ENCODE measurements at places on chromosomes 12 and 14. TPM values are rescaled to one million over a fixed set of nuclear protein-coding genes. Genes with fewer than 3 reads are reported as not detected.

DNAL1 gene
- total RNA-seq, result 11.7 TPM

ITGB7 gene
- 0.40 TPM for total RNA-seq

CATSPERB gene
- 1.2 TPM for total RNA-seq

GRCh38 chr12:1642513-1642912 lies 13.5 kb downstream of the WNT5B start:
- peak overlapping the region; percentile 44 for H3K27ac ChIP-seq
- no peak overlapping the region for H3K4me3 ChIP-seq
- H3K4me1 ChIP-seq, result peaks cover 14% of the 10 kb centered on the region
- no peak for ATAC-seq
- H3K36me3 ChIP-seq, result no peaks in the 10 kb centered on the region
- no peaks in the 10 kb centered on the region for H3K27me3 ChIP-seq

- no peak for ATAC-seq
- H3K36me3 ChIP-seq, result no peaks in the 10 kb centered on the region
- H3K4me3 ChIP-seq, result no peak overlapping the region
- H3K27ac ChIP-seq, result no peak overlapping the region
- H3K27me3 ChIP-seq, result no peaks in the 10 kb centered on the region
Measured at GRCh38 chr14:82778008-82778590, 1244.4 kb upstream of the SEL1L start.

DNA sequence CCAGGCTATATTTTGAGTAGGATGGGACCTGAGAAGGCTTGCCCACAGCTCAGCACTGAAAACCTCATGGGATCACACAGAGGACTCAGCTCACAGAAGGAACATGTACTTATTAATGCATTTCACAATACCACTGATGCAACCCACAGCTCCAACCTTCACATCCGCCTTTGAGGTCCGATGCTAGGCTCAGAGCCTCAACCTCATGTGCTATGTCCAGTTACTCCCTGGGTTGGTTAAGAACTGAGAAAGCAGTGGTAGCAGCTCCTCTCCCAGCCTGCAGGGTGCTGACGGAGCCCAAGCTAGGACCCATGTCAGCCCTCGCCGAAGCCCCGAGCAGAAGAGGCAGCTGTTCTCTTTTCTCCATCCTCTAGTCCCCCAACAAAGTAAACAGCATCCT lies 52.9 kb downstream of the SPTB start:
- no peaks in the 10 kb centered on the region for H3K36me3 ChIP-seq
- H3K4me1 ChIP-seq, result peaks cover 7% of the 10 kb centered on the region
- no peak overlapping the region for H3K4me3 ChIP-seq
- no peak for ATAC-seq

DNA sequence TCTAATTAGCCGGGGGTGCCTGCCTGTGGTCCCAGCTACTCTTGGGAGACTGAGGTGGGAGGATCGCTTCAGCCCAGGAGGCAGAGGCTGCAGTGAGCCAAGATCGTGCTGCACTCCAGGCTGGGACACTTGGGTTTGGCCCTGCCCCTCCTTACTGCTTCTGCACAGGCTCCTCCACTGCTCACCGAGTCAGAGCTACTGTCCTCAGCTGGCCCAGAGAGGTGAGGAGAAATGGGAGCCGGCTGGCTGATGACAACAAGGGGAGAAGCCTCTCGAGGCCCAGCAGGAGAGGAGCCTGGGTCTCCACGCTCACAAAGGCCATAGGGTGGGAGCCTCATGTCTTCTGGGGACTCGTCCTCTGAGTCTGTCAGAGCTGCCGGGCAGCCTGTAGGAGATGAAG lies 13.7 kb downstream of the CALCOCO1 start:
- no peak for ATAC-seq
- no peaks in the 10 kb centered on the region for H3K27me3 ChIP-seq

KRT78 gene
- 1.4 TPM for total RNA-seq

GRCh38 chr12:54723379-54724256 lies 75.5 kb upstream of the DCD start:
- H3K27me3 ChIP-seq, result peaks cover 14% of the 10 kb centered on the region
- no peak overlapping the region for H3K4me3 ChIP-seq

- H3K36me3 ChIP-seq, result no peaks in the 10 kb centered on the region
- no peaks in the 10 kb centered on the region for H3K4me1 ChIP-seq
- no peaks in the 10 kb centered on the region for H3K27me3 ChIP-seq
- H3K27ac ChIP-seq, result peak overlapping the region; percentile 89
Measured at GRCh38 chr12:53222170-53222721, 9.8 kb downstream of the RARG start.

GRCh38 chr12:42143452-42144157 lies 1.1 kb downstream of the GXYLT1 start:
- no peaks in the 10 kb centered on the region for H3K36me3 ChIP-seq
- peak overlapping the region; percentile 49 for H3K4me3 ChIP-seq
- H3K27ac ChIP-seq, result peak overlapping the region; percentile 91

GRCh38 chr12:49967042-49967776 lies 5.5 kb downstream of the AQP5 start:
- no peak overlapping the region for H3K27ac ChIP-seq
- ATAC-seq, result peak; percentile 89
- H3K4me1 ChIP-seq, result peaks cover 8% of the 10 kb centered on the region
- H3K27me3 ChIP-seq, result peaks cover 30% of the 10 kb centered on the region

AMN gene
- not detected for total RNA-seq

KRT3 gene
- not detected for total RNA-seq

DNA sequence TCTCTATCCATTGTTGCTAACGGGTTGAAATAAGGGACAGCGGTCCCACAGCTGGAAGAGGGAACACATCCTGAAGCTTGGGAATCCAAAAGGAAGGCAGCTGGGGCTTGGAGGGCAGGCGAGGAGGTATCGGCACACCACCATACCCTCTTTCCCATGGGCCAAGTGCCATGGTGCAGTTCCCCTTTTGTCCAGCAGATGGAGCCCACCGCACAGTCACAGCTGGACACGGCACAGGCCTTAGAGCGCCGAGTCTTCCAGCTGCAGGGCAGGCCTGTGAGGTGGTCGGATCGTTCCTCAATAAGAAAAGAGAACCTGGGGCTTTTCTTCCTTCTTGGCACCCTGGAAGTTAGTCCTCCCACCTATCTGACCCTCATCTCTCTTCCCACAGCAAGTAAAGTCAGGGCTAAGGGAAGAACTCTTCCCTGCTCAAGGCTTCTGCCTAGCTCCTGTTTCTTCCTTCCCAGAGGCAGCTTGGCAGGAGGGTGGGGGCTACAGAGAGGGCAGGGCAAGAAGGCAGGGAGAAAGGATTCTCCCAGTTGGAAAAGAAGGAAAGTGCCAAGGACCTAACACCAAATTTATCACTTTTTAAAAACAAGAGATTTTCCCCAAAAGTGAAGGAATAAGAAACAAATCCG lies 8.6 kb downstream of the PPP1R1A start:
- H3K4me1 ChIP-seq, result peaks cover 11% of the 10 kb centered on the region
- H3K27me3 ChIP-seq, result no peaks in the 10 kb centered on the region
- no peaks in the 10 kb centered on the region for H3K36me3 ChIP-seq
- H3K4me3 ChIP-seq, result no peak overlapping the region
- no peak overlapping the region for H3K27ac ChIP-seq

GRCh38 chr12:64531665-64532334 lies 78.5 kb upstream of the RASSF3 start:
- no peaks in the 10 kb centered on the region for H3K36me3 ChIP-seq
- no peak overlapping the region for H3K4me3 ChIP-seq
- no peaks in the 10 kb centered on the region for H3K27me3 ChIP-seq
- no peak overlapping the region for H3K27ac ChIP-seq

GRCh38 chr12:3129301-3130056 lies 52.3 kb downstream of the TSPAN9 start:
- H3K4me3 ChIP-seq, result no peak overlapping the region
- H3K4me1 ChIP-seq, result peaks cover 42% of the 10 kb centered on the region
- ATAC-seq, result no peak
- H3K36me3 ChIP-seq, result no peaks in the 10 kb centered on the region
- H3K27ac ChIP-seq, result no peak overlapping the region
- no peaks in the 10 kb centered on the region for H3K27me3 ChIP-seq

DNA sequence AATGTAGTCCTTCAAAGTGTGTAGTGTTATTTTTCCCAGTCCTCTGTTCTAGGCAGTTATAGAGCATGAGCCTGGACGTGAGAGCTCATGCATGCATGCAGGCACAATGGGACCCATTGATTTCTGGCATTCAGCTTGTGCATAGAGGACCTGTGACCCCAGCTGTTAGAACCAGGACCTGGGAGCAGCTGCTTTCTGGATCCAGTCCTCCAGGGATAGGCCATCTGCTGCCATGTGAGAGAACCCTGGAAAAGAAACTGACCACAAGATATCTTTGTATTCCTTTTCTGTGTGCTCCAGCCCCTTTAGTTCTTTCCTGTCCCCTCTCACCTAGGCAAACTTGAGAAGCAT lies 76.9 kb downstream of the SUSD6 start:
- no peak for ATAC-seq
- no peak overlapping the region for H3K27ac ChIP-seq
- H3K27me3 ChIP-seq, result no peaks in the 10 kb centered on the region
- no peaks in the 10 kb centered on the region for H3K36me3 ChIP-seq
- H3K4me1 ChIP-seq, result peaks cover 73% of the 10 kb centered on the region

GRCh38 chr12:2957816-2958431 lies 1.3 kb upstream of the TEAD4 start:
- H3K27me3 ChIP-seq, result no peaks in the 10 kb centered on the region
- H3K36me3 ChIP-seq, result no peaks in the 10 kb centered on the region
- H3K4me3 ChIP-seq, result no peak overlapping the region
- no peak for ATAC-seq

GRCh38 chr14:37056473-37056872 lies 115.9 kb downstream of the SLC25A21 start:
- H3K27ac ChIP-seq, result no peak overlapping the region
- H3K4me3 ChIP-seq, result no peak overlapping the region
- H3K36me3 ChIP-seq, result no peaks in the 10 kb centered on the region
- ATAC-seq, result no peak
- H3K27me3 ChIP-seq, result no peaks in the 10 kb centered on the region

ASCL1 gene
- 0.54 TPM for total RNA-seq

GRCh38 chr12:11652351-11653040 lies 3.0 kb downstream of the ETV6 start:
- no peak for ATAC-seq
- H3K4me1 ChIP-seq, result peaks cover 5% of the 10 kb centered on the region
- peak overlapping the region; percentile 100 for H3K27ac ChIP-seq
- H3K27me3 ChIP-seq, result no peaks in the 10 kb centered on the region

DNA sequence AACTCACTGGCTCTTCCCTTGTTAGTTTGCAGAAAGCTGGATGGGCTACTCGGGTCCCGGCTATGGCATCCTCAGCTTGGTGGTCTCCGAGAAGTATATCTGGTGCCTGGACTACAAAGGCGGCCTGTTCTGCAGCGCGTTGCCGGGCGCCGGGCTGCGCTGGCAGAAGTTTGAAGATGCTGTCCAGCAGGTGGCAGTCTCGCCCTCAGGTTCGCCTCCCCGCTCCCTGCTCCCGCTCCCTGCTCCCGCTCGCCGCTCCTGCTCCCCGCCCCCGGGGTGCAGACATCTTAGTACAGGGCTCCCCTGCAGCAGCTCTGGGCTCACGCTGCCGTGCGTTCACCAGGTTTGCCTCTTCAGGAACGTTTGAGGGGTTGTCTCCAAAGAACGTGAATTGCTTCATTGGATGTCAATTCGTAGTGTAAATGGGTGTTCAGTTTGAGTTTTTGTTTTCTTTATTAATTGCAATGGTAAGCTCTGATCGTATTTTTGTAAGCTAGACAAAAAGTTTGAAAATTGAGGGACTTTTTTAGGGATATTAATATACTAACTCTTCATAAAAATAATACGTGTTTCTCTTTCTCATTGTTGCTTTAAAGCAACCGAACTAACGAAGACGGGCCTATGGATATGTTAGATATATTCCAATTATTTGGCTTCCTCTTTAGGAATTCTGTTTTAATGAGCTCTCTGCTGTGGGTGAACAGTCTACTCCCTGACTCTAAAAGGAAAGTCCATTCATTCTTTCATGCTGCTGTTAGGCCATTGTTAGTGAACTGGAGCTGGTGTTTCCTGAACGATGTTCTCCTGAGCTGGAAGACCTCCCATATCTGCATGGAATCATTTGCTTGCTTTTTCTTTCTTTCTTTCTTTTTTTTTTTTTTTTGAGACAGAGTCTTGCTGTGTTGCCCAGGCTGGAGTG lies 71.3 kb downstream of the ANKRD9 start:
- peak; percentile 95 for ATAC-seq
- no peak overlapping the region for H3K27ac ChIP-seq
- no peaks in the 10 kb centered on the region for H3K36me3 ChIP-seq
- peak overlapping the region; percentile 15 for H3K4me3 ChIP-seq

IL26 gene
- not detected for total RNA-seq

CHGA gene
- total RNA-seq, result 1.8 TPM

ESRRB gene
- total RNA-seq, result 0.93 TPM

DNA sequence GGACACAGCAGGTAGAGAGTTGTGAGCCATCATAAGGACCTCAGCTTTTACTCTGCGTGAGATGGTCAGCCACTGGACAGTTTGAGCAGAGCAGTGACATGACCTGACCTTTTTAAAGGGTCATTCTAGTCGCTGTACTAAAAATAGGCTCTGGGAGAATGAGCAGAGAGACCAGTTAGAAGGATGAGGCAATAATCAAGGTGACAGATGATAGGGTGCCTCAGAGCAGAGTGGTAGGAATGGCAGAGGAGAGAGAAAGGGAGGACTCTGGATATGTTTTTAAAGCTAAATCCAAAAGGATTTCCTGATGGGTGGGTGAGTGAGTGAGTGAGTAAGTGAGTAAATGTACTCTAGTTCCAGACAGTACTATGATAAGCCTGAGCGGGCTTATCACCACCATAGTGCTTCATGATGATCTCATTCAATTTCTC lies 83.6 kb upstream of the ARHGAP5 start:
- H3K27ac ChIP-seq, result no peak overlapping the region
- peaks cover 3% of the 10 kb centered on the region for H3K4me1 ChIP-seq
- no peaks in the 10 kb centered on the region for H3K27me3 ChIP-seq
- no peaks in the 10 kb centered on the region for H3K36me3 ChIP-seq
- ATAC-seq, result no peak

HAL gene
- total RNA-seq, result 0.46 TPM

DNA sequence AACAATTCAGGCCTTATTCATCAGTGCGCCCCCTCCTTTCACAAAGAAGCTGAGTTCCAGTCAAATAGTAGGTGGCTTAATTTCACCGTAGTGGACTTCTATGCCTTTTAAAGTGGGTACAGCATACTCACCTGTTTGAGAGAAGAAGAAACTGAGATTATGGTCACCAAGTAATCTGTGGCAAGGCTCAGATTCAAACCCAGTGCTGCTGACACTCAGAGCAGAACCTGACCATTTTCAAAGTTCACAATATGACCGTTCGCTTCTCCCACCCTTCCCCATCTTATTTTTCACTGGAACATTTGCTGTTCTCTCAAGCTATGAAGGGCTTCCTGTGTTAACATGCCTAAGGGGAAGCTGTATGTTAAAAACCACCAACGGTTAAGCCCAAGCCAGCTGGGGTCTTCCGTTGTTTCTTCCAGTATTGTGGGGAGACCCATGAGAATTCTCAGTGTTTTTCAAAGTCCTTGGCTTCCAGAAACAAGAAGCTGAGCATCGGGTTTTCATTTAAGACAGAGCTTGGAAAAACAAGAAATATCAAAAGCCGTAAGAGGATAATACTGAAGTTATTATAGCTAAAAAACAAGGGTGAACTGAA lies 6.1 kb upstream of the PSMA6 start:
- H3K36me3 ChIP-seq, result peaks cover 9% of the 10 kb centered on the region
- H3K27me3 ChIP-seq, result no peaks in the 10 kb centered on the region
- H3K27ac ChIP-seq, result no peak overlapping the region
- H3K4me1 ChIP-seq, result no peaks in the 10 kb centered on the region
